Cortex of kidney (tissue), 1 donor: ENCODE measurements at places on chromosomes 5 and 9.

- DNase-seq = no peak
Observed at GRCh38 chr5:129771058-129771838, 23.4 kb downstream of the MINAR2 start.

- no peak for DNase-seq
Observed at GRCh38 chr5:103674251-103674650, 111.7 kb upstream of the NUDT12 start.

- no peak for DNase-seq
Observed at GRCh38 chr9:7300484-7300883, 499.1 kb downstream of the DMAC1 start.

DNA sequence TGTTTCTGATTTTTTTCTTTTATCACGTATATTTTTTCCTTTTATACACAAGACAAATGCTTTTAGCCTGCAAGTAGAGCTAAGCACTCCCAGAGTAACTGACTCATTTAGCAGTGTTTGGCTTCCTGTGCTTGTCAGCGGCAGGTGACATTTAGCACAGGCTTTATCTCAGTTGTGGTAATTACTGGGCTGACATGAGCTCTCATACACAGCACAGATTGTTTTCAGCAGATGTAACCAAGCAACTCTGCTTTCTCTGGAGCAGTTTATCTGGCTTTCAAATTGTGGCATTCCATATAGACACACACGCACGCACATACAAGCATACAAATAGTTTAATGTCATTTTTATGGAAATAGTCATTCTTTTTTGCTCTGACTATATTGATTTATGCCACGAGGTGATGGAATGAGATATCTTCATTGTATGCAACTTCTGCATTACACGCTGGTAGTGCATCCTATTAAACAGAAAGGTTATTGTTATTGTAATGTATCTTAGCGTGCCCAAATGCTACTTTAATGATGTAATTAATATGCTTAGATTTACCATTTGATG, 379.0 kb upstream of the GRAMD2B start:
- DNase-seq = no peak

DNA sequence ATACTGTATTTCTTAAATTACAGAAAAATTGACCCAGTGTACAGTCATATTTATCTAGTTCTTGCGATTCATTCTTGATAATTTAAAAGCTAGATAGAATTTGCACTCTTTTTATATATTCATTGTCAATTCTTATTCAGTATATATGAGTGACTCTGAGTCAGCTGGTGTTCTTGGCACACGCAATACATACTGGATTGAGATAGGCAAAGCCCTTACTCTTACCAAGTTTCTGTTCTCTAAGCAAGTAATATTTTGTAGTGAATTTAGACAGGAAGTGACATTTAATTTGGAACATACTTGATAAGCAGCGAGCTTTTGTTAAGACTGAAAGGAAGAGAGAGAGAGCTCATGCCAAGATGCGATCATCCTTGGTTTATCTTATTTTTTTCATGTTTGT, 57.7 kb downstream of the GPBP1 start:
- DNase-seq = no peak

GRCh38 chr5:40052808-40053207, 626.9 kb upstream of the PTGER4 start:
- DNase-seq = no peak

- no peak for DNase-seq
Observed at GRCh38 chr9:124593651-124594058, 86.5 kb upstream of the NR5A1 start.

GRCh38 chr9:92147030-92147851, 32.0 kb upstream of the SPTLC1 start:
- DNase-seq = no peak

DNA sequence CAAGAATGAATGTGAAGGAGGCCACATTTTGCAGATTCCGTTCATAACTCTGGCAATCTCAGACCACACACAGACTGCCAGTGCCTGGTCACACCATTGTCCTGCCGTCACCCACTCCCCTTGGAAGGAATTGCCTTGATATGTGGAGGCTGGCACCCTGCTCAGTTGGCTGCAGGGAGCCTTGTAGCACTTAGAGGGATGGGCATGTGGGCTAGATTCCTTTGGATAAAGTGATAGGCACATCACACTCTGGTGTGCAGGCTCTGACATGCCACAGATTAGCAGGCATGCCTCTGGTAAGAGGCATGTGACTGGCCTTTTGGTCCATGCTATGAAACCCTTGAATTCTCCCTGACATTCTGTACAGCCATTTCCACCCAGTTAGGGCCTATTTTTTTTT, 254.6 kb upstream of the PIK3R1 start:
- DNase-seq = no peak

GRCh38 chr9:70411121-70411929, 3.1 kb downstream of the KLF9 start:
- no peak for DNase-seq

DNA sequence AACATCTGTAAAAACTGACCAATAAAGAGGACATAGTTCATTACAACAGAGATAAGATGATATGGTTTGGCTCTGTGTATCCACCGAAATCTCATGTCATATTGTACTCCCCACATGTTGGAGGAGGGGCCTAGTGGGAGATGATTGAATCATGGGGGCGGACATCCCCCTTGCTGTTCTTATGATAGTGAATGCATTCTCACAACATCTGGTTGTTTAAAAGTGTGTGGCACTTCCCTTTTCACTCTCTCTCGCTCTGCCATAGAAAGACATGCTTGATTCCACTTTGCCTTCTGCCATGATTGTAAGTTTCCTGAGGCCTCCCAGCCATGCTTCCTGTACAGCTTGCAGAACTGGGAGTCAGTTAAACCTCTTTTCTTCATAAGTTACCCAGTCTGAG, 292.8 kb downstream of the SLF1 start:
- DNase-seq = no peak

GRCh38 chr5:149409268-149409948, 30.3 kb upstream of the IL17B start:
- no peak for DNase-seq

DNA sequence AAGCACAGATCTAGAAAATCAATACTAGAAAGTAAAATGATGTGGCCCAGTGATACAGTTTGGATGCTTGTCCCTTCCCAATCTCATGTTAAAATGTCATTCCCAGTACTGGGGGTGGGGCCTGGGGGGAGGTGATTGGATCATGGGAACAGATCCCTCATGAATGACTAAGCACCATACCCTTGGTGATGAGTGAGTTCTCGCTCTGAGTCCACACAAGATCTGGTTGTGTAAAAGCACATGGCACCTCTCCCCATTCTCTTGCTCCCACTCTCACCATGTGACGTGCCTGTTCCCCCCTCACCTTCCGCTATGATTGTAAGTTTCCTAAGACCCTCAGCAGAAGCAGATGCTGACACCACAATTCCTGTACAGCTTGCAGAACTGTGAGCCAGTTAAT, 234.2 kb upstream of the CDH6 start:
- DNase-seq = no peak

DNA sequence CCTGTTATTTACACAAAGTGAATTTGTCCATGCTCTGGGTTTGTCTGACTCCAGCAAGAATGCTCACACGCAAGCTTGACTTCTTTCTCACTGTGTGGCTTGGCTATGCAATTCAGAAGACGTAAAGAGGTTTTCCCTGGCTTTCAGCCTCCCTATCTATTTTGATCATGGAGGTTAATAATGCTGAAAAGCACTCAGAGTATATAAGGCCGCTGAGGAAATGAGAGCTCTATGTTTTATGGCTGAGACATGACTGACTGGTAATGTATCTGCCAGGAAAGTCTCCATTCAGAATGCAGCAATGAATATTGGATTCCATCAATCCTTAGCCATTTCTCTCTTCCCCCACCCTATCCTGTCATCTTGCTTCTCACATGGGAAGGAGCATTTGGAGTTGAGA, 417.3 kb downstream of the DMAC1 start:
- DNase-seq = no peak

DNA sequence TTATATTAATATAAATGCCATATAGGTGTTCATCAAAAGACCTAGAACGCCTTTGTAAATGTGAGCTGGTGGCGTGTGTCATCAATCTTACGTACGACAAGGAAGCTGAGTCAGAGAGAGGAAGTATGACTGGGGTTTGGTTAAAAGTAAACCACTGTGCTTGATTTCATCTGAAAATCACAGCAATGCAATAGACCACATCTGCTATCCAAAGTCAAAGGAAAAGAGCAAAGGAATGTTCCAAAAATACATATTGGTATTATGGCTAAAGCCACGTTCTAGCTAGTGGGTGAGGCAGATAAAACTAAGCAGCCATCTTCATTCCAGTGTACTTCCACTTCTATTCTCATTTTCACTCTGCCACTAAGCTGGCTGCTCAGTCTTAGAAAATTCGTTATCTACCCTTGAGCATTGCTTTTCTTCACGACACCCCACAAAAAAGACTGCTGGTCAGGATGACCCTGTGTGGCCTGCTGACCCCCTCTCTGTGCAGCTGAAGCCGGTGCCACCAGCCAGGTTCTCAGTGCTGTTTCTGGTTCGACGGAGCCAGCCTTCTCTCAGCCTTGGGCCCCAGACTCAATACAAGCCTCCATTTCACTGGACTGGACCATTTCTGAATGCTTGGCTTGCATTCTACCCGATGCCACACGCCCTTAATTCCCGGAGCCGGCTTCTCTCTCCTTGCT, 23.8 kb downstream of the SHC3 start:
- no peak for DNase-seq

DNA sequence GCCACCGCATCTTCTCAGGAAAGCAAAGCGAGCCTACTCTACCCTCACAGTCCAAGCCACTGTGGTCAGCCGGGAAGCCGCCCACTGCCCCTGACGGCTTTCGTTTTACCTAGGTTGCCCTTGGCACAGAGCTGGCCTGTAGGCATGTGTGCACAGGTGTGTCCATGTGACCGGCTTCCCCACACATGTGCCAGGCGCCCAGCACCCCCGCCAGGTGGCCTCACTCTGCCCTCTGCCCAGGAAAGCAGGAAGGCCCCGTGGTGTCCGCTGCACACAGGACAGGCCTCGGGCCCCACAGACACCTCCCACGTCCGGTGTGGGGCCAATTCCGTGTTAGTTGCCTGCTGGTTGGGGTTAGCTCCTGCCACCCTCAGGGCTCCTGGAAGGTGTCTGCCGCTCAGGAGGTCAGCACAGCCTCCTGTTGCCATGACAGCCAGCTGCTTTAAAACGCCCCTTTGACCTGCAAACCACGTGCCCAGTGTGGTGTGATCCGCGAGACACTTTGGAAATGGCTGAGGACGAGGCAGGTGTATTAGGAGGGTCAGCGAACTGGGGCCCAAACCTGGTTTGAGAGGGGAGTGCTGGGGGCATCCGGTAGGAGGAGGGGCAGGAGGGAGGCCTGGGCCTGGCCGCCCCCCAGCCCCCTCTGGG, 28.7 kb downstream of the TPPP start:
- no peak for DNase-seq

DNA sequence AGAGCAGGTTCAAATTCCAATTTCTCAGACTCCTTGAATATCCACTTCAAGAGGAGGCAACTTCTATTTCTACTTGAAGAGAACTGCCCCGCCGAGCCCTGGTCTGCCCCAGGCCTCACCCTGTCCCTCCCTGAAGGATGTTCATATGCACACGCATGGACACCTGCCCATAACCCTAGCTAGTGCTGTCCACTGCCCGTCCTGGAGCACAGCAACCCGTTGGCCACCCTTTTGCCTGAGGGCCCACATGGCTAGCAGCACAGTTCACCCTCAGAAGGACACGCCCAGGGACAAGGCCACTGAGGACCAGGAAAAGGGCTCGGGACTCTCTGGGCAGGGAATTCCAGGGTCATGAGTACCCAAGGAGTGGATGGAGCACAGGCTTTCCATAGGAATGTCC, 63.6 kb downstream of the EGFLAM start:
- no peak for DNase-seq
